ENCODE measurements at places on chromosomes 2 and 18.

GRCh38 chr18:65934874-65935273, 184.1 kb downstream of the CDH7 start:
- no peak for DNase-seq

GRCh38 chr18:76995896-76996295, 136.7 kb downstream of the MBP start:
- no peak for DNase-seq

DNA sequence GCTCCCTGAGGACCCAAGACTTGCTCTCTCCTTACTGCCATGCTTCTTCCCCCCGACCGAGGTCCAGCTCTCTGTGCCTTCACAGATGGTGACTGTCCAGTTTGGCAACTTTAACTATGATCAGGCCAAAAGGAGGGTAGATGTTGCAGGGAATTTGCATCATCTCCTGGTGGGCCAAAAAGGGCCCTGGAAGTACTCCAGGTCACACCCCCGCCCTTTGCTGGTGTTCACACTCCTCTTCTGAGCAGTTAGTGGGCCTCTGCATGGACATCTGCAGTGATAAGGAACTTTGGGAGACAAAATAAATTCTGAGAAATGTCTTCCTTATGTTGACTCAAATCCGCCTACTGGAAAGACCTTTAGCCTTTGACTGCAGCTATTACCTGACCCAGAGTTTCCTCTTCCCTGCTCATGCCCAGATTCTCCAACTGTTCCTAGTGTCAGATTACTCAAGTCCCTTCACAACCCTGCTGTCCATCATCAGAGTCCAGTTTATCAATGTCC, 234.4 kb downstream of the LOXHD1 start:
- DNase-seq = no peak

DNA sequence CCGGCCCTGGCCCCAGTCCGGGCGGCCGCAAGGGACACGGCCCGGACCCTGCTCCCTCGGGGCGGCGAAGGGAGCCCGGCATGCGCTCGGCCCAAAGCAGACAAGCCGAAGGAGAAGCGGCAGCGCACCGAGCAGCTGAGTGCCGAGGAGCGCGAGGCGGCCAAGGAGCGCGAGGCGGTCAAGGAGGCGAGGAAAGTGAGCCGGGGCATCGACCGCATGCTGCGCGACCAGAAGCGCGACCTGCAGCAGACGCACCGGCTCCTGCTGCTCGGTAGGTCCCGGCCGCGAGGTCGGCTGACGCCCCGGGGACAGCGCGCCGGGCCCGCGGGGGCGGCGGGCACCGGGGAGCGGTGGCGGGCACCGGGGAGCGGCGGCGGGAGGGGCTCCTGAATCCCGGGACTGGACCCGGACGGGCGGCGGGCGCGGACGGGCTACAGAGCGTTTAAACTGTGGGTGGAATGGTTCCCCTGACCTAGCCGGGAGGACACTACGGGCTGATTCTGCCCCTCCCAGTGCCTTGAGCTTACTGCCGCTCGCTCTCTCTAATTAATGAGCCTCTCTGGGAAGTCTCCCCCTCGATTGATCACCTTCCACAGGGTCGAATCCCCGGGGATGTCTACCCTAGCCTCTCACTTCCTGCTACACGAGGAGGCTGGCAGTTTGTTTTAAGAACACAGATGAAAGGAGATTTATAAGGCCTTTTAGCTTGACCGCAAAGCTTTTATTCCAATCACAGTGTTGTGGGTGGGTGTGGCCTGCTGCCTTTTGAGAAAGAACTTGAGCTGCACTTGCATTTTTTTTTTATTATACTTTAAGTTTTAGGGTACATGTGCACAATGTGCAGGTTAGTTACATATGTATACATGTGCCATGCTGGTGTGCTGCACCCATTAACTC, 853 bp downstream of the GNAL start:
- peak; percentile 21 for DNase-seq

- no peak for DNase-seq
Observed at GRCh38 chr18:49061991-49062831, 111.4 kb upstream of the SMAD7 start.

Measured in activated T-cell treated with anti-CD3 and anti-CD28 coated beads, Interleukin-2, amount 50 U/mL, for 1 hour (primary cell).